ENCODE measurements at places on chromosomes 13 and 19.

- peak; percentile 74 for DNase-seq
Observed at GRCh38 chr19:1213391-1214286, 8.1 kb downstream of the STK11 start.

GRCh38 chr13:106393776-106394175 is 141.7 kb downstream of the EFNB2 start:
- no peak for DNase-seq

DNA sequence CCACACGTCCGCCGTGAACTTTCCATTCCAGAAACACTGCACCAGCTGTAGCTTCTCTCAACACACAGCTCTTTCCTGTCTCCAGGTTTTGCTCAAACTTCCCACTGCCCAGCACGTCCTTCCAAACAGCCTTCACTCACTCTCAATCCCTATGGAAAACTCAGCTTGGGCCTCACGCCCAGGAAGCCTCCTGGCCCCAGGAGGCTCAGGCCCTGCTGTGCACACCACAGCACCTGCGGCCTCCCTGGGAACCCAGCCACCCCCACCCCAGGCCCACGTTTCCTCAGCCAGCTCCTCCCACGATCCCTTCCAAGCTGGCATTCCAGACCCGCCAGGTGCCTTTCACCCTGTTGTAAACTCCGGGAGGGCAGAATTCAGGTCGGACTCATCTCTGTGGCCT is 35.2 kb downstream of the C13orf46 start:
- no peak for DNase-seq

- peak; percentile 47 for DNase-seq
Observed at GRCh38 chr19:14369399-14370168, 11.7 kb upstream of the ADGRE5 start.

- DNase-seq, result no peak
Observed at GRCh38 chr19:944663-945241, 18.9 kb downstream of the ARID3A start.

DNA sequence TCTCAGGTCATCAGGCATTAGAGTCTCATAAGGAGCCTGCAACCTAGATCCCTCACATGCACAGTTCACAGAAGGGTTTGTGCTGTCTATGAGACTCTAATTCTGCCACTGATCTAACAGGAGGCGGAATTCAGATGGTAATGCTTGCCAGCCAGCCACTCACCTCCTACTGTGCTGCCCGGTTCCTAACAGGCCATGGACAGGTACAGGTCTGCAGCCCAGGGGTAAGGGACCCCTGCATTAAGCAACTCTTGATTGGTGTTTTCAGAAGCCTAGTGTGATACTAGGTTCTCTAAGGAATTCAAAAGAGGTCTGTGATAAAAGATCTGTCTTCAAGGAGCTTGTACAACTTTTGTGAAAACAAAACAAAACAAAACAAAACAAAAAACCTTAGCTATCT is 31.1 kb downstream of the CAB39L start:
- DNase-seq, result no peak

DNA sequence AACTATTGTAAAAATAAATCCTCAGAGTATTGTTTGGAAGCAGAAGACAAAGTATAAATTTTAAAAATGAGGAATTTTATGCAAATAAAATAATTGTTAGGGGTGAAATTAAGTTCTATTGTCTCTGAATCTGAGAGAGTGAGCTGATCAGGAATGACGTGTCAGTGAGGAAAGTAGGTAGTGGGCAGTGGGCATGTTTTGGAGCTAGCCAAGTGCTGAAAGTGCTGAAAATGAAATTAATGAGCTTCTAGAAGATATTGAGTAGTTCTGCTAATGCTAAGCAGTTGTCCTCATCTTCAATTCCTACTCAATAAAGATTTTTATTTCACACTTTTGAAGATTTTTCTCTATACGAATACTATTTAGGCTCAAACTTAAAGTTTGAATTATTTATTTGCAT is 1167.8 kb upstream of the PCDH20 start:
- no peak for DNase-seq
